ENCODE measurements at places on chromosomes 1 and 21.

GRCh38 chr21:45135868-45136267 is 61.5 kb downstream of the ADARB1 start:
- DNase-seq: peak; percentile 33

GRCh38 chr1:172004671-172005070 is 163.4 kb downstream of the DNM3 start:
- DNase-seq: no peak

DNA sequence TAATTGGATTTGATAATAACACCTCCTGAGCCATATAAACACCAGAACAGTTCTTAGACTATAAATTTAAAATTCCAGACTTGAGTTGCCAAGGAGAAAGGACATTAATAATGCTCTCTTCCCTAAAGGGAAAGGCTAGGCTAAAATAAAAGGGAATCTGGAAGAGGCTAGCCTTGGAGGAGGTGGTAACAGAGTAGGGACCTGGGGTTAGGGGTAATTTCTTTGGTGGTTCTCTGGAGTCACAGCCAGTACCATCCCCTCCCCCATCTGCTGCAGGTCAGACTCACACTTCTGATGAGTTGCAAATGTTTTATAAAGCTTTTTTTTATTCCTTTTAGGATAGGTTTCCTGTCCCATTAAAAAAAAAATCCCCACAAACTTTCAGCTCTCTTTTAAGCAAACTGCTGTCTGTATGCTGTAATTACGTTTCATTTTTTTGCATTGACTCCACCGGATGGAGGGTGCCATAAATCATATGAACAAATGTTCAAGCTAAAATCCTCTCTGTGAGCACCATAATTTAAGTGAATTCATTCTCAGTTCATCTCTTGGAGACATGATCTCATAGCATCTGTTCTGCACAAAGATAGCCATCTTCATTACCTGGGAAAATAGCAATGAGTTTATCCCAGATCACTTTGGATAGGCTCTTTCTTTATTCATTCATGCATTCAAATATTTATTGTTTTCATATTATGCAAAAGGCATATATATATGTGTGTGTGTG is 379.6 kb downstream of the TTLL7 start:
- no peak for DNase-seq

GRCh38 chr1:115975569-115976061 is 698 bp upstream of the SLC22A15 start:
- DNase-seq: no peak

- no peak for DNase-seq
These were observed 153.2 kb downstream of the COQ8A start for GRCh38 chr1:227093309-227093708.

GRCh38 chr1:215219372-215219771 is 136.8 kb downstream of the KCNK2 start:
- DNase-seq: no peak

DNA sequence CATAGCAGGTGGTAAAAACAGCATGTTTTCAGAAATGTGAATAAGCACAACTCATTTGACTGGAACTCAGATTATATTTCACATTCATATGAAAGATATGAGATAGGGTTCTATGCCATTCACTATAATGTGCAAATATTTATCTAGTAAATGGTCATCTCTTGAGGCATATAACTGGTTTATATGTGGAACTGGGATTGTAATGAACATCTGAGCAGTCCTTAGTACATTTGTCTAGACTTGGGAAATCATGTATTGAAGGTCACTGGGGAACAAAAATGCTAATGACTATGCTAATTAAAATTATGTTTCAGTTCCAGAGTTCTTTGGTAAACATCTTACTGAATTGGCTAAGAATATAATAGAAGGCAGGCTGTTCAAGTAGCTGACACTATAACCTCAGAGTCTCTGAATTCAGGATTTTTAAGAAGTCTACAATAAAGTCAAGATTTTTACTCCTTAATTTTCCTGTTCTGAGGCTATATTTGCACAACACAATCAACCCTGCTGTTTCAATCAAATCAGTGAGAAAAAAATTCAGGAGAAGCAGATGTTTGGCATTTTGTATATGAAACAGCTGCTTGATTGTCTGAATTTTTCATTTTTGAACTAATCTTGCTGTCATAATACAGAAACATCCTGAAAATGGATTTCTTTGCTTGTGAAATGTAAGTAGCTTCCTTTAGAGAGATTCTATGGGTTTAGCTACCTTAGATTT is 244.8 kb upstream of the RGS18 start:
- DNase-seq: no peak

- DNase-seq: no peak
These were observed 5.6 kb upstream of the SLC5A9 start for GRCh38 chr1:48216941-48217340.

- DNase-seq: no peak
These were observed 8.4 kb downstream of the C1orf87 start for GRCh38 chr1:60065199-60065598.

DNA sequence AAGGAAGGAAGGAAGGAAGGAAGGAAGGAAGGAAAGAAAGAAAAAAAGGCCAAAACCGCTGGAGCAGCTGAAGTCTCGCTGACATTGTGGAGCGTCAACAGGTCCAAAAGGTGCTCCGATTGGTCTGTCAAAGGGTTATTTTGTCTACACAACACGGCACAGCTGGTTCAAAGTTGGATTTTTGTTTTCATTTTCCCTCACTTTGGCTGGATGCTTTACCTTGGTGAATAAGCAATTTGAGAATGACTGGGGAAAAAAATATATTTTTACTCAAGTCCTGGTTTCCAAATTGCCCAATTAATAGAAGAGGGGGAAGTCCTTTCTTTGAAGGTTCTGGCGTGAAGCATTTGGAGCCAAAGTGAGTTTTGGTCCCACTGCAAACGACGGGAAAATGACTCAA is 19.3 kb upstream of the PAX7 start:
- no peak for DNase-seq

GRCh38 chr21:37550157-37550556 is 183.6 kb downstream of the DYRK1A start:
- no peak for DNase-seq

- DNase-seq: no peak
These were observed 536 bp downstream of the HMGCL start for GRCh38 chr1:23824711-23825075.

- no peak for DNase-seq
These were observed 99.9 kb downstream of the LYST start for GRCh38 chr1:235766794-235767285.

DNA sequence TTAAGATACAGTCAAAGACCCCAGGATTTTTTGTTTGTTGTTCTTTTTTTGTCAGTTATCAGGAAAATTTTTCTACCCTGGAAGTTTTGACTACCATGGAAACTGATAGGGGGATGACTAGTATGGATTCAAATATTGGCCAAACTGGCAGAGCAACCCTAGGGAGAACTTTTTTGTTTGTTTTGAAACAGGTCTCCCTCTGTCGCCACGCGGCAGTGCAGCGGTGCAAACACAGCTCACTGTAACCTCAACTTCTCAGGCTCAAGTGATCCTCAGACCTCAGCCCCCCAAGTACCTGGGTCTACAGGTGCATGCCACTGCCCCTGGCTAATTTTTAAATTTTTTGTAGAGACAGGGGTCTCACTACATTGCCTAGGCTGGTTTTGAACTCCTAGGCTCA is 46.6 kb downstream of the TOR3A start:
- DNase-seq: no peak

- DNase-seq: peak; percentile 78
These were observed at the start of gene TRNP1 for GRCh38 chr1:26993237-26994019. Gene TRNP1, plus strand, starts transcription at chr1:26993692. Its CDS starts 95 bp downstream, at chr1:26993787.

GRCh38 chr1:202662081-202662480 is 48.2 kb downstream of the SYT2 start:
- DNase-seq: no peak

GRCh38 chr1:221692643-221693042 is 49.2 kb downstream of the DUSP10 start:
- DNase-seq: no peak

- DNase-seq: peak; percentile 28
These were observed 387.9 kb downstream of the NUF2 start for GRCh38 chr1:163709636-163710035.

- no peak for DNase-seq
These were observed 4.1 kb upstream of the ANKRD35 start for GRCh38 chr1:145889722-145890121.

DNA sequence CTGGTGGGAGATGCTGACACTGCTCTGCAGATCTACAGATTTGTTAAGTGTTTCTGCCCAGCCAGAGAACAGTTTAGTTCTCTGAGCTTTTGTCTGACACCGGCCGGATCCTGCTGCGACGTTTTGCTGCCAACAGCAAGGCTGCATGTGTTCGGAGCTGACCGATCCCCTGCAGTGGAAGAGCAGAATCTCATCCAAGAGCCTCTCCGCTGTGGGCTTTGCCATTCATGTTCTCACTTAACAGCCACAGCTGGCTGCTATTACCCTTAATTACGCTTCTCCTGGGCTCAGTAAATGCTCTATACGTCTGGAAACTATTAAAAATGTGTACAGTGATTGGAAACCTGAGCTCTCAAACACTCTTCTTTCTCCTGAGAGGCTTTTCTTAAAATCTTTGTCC is 105.3 kb downstream of the BCAR3 start:
- DNase-seq: no peak

DNA sequence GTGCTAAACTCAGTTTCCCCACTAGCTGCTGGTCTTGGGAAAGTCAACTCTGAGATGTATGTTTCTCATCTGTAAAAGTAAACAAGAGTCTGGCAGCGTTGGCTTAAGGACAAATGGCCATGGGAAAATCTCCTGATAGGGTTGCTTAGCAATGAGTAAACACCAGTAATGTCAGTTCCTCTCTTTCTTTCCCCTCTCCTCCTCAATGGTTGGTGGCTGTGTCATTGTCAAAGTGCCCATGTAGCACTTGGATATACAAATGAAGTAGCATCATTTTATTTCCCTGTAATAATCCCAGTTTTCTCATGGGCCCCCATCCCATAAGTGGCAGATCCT is 2.2 kb upstream of the FYB2 start:
- peak; percentile 55 for DNase-seq

GRCh38 chr1:231036416-231036815 is 3.6 kb downstream of the FAM89A start:
- no peak for DNase-seq

- no peak for DNase-seq
These were observed 20.5 kb upstream of the CAPZB start for GRCh38 chr1:19505693-19506457.

GRCh38 chr1:217133958-217134856 is 411.0 kb upstream of the ESRRG start:
- no peak for DNase-seq

DNA sequence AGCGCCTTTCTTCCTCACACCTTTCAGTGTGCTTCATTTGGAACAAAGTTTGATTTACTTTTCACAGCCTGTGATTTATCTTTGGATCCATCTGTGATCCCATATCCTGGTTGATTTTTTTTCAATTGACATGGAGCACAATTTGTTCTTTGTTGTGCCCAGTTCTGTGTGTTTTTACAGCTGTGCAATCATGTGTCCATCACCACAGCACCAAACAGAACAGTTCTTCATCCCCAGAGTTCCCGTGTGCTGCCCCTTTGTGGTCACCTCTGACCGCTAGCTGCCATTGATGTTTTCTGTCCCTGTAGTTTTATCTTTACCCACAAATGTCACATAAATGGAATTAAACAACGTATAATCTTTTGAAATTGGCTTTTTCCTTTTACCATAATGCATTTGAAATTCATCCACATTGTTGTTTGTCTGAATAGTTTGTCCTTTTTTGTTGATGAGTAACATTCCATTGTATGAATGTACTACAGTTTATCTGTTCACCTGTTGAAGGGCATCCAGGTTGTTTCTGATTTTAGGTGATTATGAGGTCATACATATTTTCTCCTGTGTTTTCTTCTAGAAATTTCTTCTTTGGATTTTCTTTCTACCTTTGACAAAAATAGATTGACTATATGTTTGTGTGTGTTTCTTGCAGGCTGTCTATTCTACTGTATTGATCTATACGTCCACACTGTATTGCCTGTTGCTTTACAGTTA is 17.4 kb downstream of the MIGA1 start:
- DNase-seq: no peak

GRCh38 chr1:203395751-203396150 is 44.8 kb upstream of the FMOD start:
- peak; percentile 18 for DNase-seq

- DNase-seq: no peak
These were observed 176.6 kb upstream of the DAB1 start for GRCh38 chr1:57600424-57600823.

DNA sequence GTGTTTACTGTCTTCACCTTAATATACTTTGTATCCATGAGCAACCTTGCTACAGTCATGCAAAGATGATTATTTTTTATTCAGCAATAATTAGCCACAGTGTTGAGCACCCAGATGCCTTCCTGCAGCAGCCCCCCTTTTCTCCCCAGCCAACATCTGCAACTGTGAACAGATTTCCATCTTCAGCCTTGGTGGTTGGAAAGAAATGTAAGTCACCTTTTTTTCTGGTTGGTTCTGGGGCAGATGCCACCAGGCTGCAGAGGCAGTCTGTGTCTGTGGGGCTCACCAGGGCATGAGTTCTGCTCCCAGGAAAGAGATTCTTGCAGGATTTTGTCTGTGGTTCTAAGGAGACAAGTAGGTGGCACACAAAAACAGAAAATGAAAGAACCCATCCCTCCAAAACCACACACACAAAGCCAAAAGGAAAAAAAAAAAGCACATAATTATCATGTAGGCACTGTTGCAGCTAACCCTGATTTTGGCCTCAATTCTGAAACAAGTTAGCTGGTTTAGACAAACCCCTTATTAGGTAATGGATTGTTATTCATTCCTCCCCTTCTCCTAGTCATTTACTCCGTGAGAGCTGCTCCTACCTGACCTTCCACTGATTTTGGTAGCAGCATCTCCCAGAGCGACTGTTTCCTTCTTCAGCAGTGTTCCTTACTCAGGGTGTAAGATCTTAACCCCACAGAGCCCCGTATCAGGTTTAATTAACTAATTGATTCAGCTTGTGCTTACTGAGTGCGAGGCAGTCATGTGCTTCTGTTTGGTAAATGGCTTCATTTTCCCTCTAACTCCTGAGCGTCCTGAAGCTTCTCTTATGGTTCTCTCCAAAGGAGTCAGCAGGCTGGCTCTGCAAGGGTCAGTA is 36.5 kb downstream of the GALNT2 start:
- DNase-seq: peak; percentile 55

DNA sequence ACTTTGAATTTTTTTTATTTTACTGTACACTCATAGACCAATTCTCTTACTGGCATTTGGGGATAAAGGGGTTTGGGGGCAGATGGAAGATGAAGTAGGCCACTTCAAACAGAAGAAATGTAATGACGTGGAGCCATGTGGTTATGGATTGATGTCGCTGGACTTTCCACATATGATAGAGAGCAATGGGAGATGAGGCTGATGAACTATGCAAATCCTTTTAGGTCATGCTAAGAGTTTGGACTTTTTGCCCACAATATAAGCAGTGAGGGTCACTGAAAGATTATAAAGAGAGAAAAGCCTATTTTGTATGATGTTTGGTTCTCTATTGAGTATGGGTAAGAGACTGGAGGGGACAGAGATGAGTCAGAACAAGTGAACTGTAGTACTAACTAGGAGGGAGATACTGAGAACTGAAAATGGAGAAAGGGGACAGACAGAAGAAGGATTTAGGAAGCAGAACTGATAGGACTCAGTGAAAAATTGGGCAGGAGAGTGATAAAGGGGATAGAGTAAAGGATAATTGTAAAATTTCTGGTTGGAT is 9.2 kb downstream of the C1orf21 start:
- no peak for DNase-seq

All from EH (cell line).